ENCODE measurements at places on chromosomes 4 and X.

DNA sequence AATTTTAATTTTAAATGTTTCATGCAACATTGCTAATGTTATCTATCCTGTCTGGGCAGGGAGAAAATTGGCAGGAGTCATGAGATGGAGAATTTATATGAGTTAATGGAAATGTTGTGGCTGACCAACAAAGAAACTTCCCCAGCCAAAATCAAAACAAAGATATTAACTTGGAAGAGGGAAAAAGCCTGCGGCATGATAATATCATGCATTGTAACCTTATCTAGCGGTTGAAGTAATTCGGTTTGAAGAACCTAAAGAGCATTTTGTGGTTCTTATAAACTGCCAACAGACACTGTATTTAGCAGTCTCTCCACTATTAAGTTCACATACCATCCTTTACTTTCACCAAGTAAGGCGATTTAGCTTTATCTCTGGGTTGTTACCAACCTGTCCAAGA, 42.3 kb downstream of the DKK2 start:
- no peak for DNase-seq

- no peak for DNase-seq
Measured at GRCh38 chrX:101415180-101416145, 7.4 kb downstream of the HNRNPH2 start.

GRCh38 chrX:35244796-35245508, 302.4 kb downstream of the FAM47B start:
- no peak for DNase-seq

- DNase-seq: peak; percentile 25
Measured at GRCh38 chrX:17374619-17375366, at the start of gene NHS. NHS (plus strand) TSS chrX:17375200; CDS start chrX:17375758, 558 bp downstream.

GRCh38 chrX:140064993-140065392, 99.7 kb upstream of the CXorf66 start:
- DNase-seq: no peak

- DNase-seq: no peak
Measured at GRCh38 chrX:70488856-70489255, 44.2 kb downstream of the DLG3 start.

GRCh38 chr4:182967403-182967802, 50.2 kb upstream of the DCTD start:
- no peak for DNase-seq

DNA sequence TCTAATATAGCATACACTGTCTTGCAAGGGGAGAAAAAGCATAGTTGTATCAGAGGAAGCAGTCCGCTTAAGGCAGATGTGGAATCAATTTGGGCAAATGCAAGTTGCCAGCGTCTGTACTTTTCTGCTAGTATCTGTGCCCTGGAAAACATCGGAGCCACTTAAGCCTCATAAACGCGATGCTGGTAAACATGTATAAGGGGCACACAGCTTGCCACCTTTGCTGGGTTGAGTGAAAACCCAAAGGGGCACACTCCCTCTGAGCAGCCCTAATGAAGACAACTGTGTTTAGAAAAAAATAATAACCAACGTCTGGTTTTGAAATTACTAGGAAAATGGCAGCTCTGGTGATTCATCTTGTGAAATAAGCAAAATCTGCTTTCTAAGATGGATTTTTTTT, 24.3 kb downstream of the SMIM20 start:
- no peak for DNase-seq

DNA sequence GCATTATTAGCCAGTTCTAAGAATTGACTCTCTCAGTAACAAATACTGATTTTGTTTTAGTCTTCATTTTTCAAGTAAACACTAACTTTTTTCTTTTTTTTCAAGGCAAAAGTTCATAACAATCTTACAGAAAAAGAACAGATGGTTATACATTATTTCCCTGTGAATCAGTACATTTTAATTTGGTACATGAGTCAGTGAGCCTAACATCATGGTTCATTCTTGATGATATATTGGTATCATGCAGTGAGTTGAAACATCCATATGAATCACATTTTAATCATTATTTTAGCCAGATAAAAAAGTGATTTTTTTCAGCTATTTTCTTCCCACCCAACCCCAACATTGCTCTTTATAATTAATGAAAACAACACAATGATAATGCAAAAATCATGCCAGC, 184.3 kb upstream of the TACR3 start:
- DNase-seq: no peak

DNA sequence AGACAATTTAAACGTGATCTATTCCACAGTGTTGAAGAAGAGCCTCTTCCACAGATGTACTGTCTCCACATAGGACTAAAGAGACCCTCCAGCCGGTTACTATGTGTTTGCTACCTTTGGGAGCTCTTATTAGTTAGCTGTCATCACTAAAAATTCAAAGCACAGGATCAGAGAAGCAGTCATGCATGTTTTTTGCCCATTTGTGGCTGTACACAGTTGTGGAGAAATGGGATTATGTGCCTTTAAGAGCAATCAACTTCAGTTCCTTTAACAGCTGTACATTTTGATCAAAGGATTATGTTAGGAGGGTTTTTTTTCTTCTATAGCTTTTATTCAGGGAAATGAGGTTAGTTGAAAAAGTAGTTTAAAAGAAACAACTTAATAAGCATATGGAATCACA, 149.0 kb upstream of the SPOCK3 start:
- DNase-seq: no peak

- no peak for DNase-seq
Measured at GRCh38 chr4:150911326-150911725, 103.8 kb downstream of the LRBA start.

DNA sequence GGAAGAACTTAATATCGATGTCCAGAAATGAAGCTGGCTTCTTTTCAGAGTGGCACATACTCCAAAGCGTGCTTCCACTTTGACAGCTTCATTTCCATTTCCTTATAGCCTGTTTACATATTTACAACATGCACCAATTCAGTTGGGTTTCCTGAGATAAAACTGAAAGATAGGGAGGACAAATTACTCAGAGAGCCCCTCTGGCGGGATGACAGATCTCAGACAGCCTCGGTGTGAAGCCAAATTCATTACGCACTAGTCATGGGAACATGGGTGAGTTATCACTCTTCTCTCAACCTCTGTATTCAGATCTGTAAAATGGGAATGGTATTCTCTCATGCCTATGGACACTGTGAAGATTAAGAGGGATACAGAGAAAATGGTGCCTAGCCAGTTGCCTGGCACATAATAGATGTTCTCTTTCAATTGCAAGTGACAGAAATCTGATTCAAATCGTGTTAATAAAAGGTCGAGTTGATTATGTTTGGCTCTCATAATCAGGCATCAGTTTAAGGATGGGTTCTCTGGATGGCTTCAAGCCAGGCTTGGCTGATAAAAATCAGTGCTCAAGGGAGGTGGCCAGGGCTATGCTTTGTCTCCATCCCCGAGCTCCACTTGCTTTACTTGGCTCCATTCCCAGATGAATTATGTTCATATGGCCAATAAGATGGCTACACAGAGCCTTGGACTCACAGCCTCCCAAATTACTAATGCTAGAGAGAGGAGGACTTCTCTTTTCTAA, 132.2 kb upstream of the C1QTNF7 start:
- no peak for DNase-seq

DNA sequence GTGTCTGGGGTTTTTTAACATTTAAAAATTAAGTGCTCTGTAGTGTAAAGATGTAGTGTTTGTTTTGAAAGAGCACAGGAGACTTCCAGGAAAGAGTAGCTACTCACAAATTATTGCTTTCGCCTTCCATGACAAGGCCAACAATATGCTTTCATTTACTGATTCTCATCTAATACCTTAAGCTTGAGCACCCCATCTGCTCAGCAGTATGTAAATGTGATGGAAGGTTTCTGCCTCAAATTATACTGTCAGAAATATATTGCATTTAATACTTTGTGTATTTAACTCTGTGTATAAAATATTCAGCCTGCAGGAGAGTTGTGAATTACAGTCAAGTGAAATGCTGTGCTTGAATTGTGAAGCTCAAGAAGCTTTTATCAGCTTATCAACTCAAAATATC, 296.3 kb upstream of the ATOH1 start:
- DNase-seq: no peak

- DNase-seq: no peak
Measured at GRCh38 chr4:165709516-165709915, 163.5 kb upstream of the TLL1 start.

DNA sequence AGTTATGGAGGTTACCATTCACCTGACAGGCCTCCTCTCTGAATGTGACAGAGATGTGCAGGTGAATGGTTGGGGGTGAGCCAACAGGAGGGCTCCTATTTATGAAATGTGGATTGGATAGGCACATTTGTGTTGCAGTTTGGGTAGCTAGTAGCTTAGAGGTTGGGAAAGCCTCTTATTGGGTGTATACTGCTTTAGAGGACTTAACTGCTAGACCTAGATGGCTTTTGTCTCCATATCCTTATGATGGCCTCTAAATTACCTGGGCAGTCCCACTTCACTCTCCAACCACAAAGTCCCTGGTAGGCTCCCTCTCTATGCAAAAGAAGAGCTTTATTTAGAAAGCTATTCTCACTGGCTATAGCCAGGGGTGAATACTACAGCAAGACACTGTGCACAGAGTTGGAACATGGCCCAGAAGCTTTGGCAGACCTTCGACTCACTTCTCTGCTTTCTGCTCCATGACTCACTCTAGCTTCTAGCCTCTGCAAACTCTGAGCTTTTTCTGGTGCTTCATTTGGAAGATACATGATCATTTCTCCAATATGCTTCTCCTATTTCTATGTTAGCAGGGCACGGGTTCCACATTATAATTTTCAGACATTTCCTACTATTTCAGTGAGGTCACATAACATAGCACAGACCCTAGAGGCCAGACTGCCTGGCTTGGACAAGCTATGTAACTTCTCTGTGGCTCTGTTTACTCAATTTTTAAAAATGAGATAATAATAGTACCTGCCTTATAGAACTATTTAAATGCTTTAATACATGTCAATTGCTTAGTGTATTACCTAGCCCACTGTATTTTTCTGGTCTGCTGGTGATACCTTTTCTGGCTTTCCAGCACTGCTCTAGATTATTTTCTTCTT, 6.0 kb upstream of the VGLL1 start:
- no peak for DNase-seq

GRCh38 chr4:123363729-123364128, 32.9 kb upstream of the SPRY1 start:
- no peak for DNase-seq

GRCh38 chr4:189261475-189261874, 679.2 kb upstream of the FRG1 start:
- no peak for DNase-seq

DNA sequence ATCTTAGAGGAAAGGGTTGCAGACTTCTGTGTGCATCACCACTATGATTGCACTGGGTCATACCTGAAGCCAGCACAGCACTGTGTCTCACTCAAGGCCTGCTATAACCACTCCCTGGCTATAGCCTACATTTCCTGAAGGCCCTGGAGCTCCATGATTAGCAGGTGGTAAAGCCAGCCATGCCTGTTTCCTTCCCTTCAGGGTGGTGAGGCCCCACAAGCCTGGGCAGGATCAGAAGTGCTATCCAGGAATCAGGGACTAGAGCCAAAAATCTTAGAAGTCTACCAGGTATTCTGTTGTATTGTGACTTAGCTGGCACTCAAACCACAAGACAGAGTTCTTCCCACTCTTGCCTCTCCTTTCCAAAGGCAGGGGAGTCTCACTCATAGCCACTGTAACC, 734.6 kb downstream of the GLUD2 start:
- no peak for DNase-seq

GRCh38 chrX:69291116-69291515, 125.9 kb upstream of the PJA1 start:
- no peak for DNase-seq

DNA sequence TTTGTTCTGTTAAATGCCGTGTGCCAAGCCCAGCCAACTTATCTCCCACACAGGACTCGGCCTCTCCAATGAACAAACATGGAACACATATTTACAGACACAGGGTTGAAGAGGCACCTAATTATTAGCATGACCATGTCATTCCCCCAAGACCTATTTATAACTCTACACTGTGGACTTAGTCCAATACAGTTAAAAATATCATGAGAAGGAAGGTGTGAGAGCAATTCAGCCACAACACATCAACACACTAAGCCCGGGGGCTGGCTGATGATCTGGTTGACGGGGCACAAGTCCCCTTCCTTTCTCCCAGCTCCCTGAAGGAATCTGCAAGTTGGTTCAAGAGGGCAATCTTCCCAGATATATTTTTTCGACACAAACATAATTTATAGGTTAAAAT, 28.1 kb downstream of the MANBA start:
- no peak for DNase-seq

GRCh38 chr4:184693056-184693455, 40.8 kb downstream of the CENPU start:
- DNase-seq: no peak

- DNase-seq: no peak
Measured at GRCh38 chr4:100721077-100721476, 203.3 kb upstream of the EMCN start.

DNA sequence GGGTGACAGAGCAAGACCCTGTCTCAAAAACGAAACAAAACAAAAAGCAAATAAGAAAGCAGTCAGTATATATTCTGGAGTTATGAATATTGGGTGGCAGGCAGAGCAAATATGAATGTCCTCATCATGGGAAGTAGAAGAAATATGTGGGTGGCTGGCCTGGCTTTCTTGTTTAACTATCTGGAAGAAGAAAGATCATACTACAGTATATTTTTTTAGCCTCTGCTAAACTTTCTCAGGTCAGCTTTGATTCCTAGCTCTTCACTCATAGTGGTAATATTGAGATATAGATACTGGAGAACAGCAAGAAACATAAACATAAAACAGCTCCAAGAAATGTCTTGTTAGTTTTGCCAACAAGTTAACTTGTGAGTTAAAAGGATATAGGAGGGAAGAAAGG, 192.5 kb downstream of the SOWAHB start:
- DNase-seq: no peak

DNA sequence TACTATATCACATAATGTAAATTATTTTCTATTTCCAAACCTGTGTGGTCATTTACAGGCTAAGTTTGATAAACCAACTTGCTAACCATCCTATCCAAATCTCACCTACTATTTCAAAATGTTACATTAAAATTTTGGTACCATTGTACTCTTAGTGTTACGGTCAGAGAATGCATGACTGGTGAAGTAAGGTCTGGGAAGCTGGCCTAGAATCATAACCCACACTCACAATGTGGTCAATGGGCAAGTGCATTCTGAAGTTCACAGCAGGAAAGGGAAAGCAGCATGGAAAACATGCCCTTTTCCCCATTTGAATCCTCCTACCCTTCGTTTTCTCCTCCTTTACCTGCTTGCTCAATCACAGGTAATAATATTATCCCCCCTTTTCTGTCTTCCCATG, 54.4 kb downstream of the PPP3CA start:
- no peak for DNase-seq

DNA sequence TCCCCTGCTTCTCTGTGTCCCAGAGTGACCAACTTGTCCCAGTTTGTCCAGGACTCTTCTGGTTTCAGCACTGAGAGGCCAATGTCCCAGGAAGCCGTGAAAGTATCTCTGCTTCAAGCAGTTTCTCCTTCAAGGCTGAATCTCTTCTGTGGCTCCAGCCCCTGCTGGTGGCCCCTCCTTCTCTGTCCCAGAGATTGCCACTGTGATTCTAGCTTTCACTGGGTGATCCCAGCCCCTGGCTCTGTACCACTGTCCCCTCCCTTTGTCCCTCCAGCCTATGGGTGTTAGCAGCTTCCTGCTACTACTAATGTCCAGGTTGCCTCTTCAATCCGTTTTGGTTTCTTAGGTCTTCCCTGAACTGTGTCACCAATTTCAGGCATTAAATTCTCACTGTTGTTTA, 70.5 kb downstream of the SOX3 start:
- no peak for DNase-seq

GRCh38 chr4:143351774-143352451, 15.2 kb downstream of the GAB1 start:
- DNase-seq: no peak

All from iPS DF 19.7 (cell line).